ENCODE measurements at places on chromosomes 2 and 18. TPM values are rescaled to one million over a fixed set of nuclear protein-coding genes. Genes with fewer than 3 reads are reported as not detected.

C18orf54 gene
- total RNA-seq = 5.4 TPM

SH3RF3 gene
- 84.4 TPM for total RNA-seq

FOSL2 gene
- 82.6 TPM for total RNA-seq

DSC3 gene
- total RNA-seq = 5.6 TPM

TNFAIP6 gene
- not detected for total RNA-seq

SERPINB3 gene
- not detected for total RNA-seq

FSHR gene
- total RNA-seq = not detected

SEMA4C gene
- 33.8 TPM for total RNA-seq

STARD6 gene
- total RNA-seq = not detected

ALLC gene
- total RNA-seq = not detected

POTEI gene
- total RNA-seq = not detected

IL36RN gene
- total RNA-seq = not detected

CEBPZOS gene
- not detected for total RNA-seq

DNA sequence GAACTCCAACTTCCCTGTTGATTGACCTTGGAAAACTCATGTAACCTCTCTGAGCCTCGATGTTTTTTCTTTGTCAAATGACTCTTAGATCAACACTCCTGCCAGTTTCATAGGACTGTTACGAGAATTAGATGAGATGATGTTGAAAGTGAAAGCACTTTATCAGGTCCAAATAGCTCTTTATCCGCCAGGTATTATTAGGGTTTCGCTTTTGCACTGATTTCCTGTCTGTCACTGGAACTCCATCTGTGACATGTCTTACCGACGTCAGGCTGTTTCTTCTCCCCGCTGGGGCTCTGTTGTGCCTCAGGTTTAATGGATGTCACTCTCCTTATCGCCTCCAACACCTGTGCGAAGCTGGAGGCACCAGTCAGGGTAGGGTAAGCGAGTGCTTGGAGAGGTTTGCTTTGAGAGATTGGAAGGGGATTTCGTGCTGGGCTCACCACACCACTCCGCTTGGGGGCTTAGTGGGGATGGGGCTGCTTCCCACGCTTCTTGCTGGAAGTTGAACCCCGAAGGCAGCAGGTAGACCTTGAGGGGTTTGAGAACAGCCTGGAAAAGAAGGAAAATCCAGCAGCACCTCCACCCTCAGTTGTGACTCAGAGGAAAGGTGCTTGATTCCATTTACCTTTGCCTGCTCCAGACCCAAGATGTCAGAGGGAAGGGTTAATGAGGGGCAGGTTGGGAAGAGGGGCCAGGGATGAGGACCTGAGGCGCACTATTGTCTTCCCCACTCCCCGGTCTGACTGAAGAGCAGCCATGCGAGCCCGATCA, 4.3 kb downstream of the GAD1 start:
- peaks cover 49% of the 10 kb centered on the region for H3K4me1 ChIP-seq
- no peak overlapping the region for H3K27ac ChIP-seq
- H3K36me3 ChIP-seq = no peaks in the 10 kb centered on the region
- H3K4me3 ChIP-seq = peak overlapping the region; percentile 16

DNA sequence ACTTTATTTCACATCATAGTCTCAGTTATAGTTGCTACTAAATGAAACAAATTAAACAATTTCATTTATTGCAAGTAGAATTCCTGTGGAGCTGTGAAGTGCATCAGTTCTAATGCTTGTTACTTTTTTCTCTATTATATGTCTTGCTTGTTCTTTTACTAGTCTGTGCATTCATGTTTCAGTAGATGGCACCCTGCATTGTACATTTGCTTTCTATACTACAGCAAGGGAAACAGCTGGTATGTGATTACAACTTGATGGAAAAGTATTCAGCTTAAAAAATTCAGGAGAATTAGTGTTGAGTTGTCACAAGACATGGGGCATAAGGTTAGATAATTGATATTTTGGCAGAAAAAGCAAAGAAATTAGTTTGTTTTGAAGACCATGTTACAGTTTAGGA, 72.3 kb downstream of the TANK start:
- H3K4me1 ChIP-seq = peaks cover 12% of the 10 kb centered on the region
- no peak overlapping the region for H3K4me3 ChIP-seq
- DNase-seq = no peak
- H3K27ac ChIP-seq = no peak overlapping the region

GRCh38 chr2:275466-275865, 10.7 kb downstream of the ACP1 start:
- H3K36me3 ChIP-seq = peaks cover 40% of the 10 kb centered on the region
- H3K4me1 ChIP-seq = peaks cover 2% of the 10 kb centered on the region
- no peak overlapping the region for H3K4me3 ChIP-seq
- no peak overlapping the region for H3K27ac ChIP-seq
- DNase-seq = no peak

DNA sequence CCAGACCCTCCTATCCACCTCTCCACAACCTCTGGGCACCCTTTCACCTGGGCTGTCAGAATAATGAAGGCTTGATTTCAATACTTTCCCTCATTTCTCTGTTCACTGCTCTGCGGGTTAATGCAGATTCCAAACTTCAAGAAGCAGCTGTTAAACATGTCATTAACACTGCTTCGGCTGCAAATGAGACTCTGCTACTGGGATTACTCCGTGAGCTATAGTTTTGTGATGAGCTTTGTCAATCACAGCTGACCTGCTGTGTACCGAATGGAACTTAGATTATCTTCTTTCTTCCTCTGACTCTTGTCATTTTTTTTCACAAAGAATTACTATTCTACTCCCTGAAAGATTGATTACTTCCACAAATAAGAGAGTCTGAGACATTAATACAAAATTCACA, 160.5 kb downstream of the TMEM182 start:
- DNase-seq = no peak
- no peaks in the 10 kb centered on the region for H3K4me1 ChIP-seq
- no peak overlapping the region for H3K4me3 ChIP-seq
- H3K27me3 ChIP-seq = no peaks in the 10 kb centered on the region
- H3K36me3 ChIP-seq = no peaks in the 10 kb centered on the region
- no peak overlapping the region for H3K27ac ChIP-seq

- DNase-seq = no peak
- H3K27ac ChIP-seq = peak overlapping the region; percentile 47
- H3K36me3 ChIP-seq = peaks cover 17% of the 10 kb centered on the region
Measured at GRCh38 chr2:169822785-169823392, 1.8 kb downstream of the METTL5 start.

GRCh38 chr2:41488888-41489287, 558.9 kb upstream of the PKDCC start:
- peaks cover 3% of the 10 kb centered on the region for H3K4me1 ChIP-seq
- no peaks in the 10 kb centered on the region for H3K36me3 ChIP-seq
- H3K4me3 ChIP-seq = no peak overlapping the region
- H3K27ac ChIP-seq = no peak overlapping the region
- H3K27me3 ChIP-seq = peaks cover 15% of the 10 kb centered on the region

DNA sequence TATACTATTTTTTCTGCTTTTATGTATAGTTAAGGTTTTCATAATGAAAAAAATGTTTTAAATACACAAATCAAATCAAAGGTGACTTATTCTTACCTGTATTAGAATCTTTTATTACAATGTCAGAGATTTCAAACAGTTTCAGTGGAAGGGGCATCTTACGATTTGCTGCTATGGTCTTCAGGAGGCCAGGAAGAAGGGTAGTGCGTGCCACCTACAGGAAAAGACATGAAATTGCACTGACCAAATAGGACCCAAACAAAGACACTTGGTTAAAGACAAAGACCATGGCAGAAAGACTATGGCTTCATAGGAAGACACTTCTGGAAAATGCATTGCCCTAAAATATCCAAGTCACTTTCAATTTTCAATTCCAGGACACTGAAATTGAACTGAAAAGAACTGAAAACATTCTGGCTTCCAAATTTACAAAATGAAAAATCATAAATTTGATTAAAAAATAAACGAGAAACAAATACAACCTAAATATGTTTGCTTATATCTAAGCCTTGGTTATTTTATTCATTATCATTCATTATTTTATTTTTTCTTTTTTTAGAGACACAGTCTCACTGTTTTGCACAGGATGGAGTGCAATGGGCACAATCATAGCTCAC, 42.1 kb downstream of the FARSB start:
- H3K36me3 ChIP-seq = peaks cover 11% of the 10 kb centered on the region
- no peak for DNase-seq
- H3K4me3 ChIP-seq = no peak overlapping the region
- H3K27me3 ChIP-seq = no peaks in the 10 kb centered on the region

- H3K27ac ChIP-seq = no peak overlapping the region
- H3K4me1 ChIP-seq = no peaks in the 10 kb centered on the region
- H3K36me3 ChIP-seq = no peaks in the 10 kb centered on the region
- no peaks in the 10 kb centered on the region for H3K27me3 ChIP-seq
- DNase-seq = no peak
Measured at GRCh38 chr2:59733970-59734369, 819.5 kb downstream of the BCL11A start.

DNA sequence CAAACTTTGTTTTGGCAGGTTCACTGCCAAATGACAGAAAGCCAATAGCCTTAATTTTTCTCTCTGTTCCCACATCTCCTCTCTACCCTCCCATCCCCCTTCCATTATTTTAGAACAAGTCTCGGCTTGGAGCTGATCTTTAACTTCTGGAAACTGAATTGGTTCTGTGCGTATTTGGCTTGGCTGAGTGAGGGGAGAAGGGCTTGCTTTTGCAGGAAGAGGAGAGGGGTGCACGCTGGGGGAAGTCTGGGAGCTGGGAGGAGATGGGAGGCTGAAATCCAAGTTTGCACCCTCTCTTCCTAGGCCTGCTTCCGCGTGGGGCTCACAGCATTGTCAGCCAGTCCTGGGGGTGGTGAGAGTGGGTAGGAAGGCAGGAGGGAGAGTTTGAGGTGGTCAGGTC, 176.1 kb upstream of the SPRED2 start:
- peaks cover 15% of the 10 kb centered on the region for H3K4me1 ChIP-seq
- H3K27ac ChIP-seq = no peak overlapping the region
- H3K36me3 ChIP-seq = no peaks in the 10 kb centered on the region

GRCh38 chr2:179104736-179105135, 54.8 kb upstream of the CCDC141 start:
- H3K4me3 ChIP-seq = no peak overlapping the region
- H3K36me3 ChIP-seq = peaks cover 34% of the 10 kb centered on the region
- peak overlapping the region; percentile 46 for H3K27ac ChIP-seq
- H3K27me3 ChIP-seq = no peaks in the 10 kb centered on the region
- DNase-seq = no peak

DNA sequence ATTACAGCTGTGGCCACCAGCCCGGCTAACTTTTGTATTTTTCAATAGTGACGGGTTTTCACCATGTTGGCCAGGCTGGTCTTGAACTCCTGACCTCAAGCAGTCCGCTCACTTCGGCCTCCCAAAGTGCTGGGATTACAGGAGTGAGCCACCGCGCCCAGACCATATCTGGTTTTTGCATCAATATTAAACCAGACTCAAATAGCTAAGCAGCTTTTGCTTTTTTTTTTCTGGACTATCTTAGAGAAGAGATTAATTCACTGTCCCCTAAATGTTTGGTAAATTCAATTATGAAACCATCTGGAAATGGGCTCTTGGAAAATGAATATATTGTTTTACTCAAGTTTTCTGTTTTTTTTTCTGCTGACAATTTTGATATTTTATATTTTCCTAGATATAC, 183.7 kb downstream of the DOK6 start:
- H3K36me3 ChIP-seq = no peaks in the 10 kb centered on the region
- no peaks in the 10 kb centered on the region for H3K27me3 ChIP-seq
- DNase-seq = no peak
- no peak overlapping the region for H3K27ac ChIP-seq
- no peaks in the 10 kb centered on the region for H3K4me1 ChIP-seq
- no peak overlapping the region for H3K4me3 ChIP-seq

GRCh38 chr2:162060532-162060931, 13.5 kb downstream of the DPP4 start:
- no peak for DNase-seq
- H3K4me3 ChIP-seq = no peak overlapping the region
- H3K27ac ChIP-seq = no peak overlapping the region
